Cerebellar nuclear complex (tissue), 1 donor: ENCODE measurements at places on chromosomes 5 and 9.

DNA sequence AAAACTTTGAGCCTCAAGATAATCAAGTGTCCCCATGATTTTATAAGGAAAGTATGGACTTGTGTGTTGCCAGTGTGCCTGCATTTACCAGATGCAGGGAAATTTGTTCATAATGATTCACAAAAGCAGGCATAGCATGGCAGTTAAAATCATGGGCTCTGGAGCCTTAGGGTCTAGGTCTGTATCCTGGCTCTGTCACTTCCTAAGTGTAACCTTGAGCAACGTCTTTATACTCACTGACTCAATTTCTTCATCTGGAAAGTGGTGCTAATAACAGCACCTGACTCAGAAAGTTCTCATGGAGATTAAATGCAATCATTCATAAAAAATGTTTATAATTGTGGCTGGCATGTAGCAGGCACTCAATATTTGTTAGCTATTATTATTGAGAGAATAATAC is 234.9 kb downstream of the SAXO1 start:
- no peak for DNase-seq

DNA sequence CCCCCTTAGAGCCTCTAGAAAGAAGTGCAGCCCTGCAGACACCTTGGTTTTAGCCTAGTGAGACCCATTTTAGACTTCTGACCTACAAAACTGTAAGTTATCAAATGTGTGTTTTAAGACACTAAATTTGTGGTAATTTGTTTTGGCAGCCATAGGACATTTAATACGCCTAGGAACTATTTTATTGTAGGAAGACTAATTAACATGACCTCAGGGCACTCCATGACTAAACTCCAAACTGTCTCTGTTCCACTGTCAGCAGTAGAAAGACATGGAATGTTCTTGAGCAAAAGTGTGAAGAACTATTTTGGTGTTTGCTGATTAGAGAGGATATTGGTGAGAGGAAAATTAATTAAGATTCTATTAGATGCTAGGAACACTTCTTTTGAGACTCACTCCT is 4.1 kb upstream of the APC start:
- DNase-seq = no peak

DNA sequence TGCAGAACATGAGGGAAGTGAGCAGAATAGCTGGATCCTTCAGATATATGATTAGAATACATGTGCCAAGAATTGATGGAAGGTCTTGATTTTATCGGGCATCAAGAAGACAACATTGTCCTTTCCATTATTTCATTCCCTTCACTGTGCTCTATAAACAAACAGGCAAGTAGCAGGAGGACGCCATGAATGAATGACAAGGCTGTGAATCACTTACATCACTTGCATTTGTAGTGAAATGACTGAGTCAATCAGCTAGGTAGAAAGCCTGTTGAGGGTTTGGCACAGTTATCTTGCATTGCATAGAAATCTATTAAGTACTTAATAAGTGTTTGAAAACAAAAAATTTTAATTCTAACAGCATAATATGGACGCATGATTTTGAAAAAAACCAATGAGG is 548.8 kb upstream of the IZUMO3 start:
- no peak for DNase-seq

GRCh38 chr5:61559146-61559545 is 227.1 kb downstream of the ZSWIM6 start:
- no peak for DNase-seq

DNA sequence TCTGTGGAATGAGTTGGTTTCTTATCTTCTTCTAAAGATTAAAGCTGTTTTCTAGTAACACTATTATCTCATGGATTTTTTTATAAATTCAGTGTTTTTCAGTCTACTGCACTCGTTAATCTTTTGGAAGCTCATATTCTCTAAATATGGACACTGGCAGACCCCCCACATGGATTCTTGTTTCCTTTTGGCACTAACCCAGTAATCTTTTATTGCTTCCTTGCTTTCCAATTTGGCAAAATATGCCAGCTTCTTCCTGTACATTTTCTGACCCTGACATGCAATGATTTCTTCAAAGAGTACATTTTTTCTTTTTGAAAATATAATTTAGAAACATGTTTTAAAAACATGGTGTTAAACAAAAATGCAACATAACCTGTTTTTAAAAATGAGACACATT is 474.2 kb upstream of the FTMT start:
- DNase-seq = no peak

GRCh38 chr5:124537107-124537506 is 209.3 kb downstream of the ZNF608 start:
- no peak for DNase-seq

DNA sequence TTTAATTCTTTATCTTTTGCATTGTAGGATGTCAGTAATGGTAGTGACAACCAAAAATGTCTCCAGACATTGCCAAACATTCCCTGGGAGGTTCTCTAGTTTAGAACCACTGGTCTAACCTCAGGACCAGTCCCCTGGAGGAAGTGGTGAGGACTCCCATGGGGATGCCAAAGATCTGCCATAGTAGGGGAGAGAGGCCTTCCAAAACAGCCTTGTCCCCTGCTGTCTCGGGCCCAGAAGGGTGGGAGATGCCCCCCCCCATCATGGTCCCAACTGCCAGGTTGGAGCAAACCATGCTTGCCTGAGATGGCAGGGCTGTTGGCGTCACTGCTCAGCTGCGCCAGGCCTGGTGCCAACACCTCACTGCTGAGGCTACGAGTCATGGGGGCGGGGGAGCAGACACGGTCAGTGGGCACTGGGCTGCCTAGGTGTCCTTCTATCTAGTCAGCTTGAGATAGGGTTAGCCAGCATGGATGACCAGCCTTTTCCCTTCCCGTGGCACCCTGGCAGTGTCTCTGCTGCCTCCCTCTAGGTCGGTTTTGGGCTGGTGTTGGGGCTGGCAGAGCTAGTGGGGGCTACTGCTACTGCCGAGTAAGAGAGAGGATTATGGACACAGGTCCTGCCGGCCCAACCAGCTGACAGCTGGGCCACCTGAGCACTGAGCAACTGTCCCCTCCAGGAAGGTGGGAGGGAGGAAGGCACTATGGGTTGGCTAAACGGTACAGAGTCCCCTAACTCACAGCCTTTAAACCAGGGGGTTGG is 8.3 kb upstream of the CXXC5 start:
- DNase-seq = no peak
